ENCODE measurements at places on chromosomes 3 and 15. TPM values are rescaled to one million over a fixed set of nuclear protein-coding genes. Genes with fewer than 3 reads are reported as not detected.

DNA sequence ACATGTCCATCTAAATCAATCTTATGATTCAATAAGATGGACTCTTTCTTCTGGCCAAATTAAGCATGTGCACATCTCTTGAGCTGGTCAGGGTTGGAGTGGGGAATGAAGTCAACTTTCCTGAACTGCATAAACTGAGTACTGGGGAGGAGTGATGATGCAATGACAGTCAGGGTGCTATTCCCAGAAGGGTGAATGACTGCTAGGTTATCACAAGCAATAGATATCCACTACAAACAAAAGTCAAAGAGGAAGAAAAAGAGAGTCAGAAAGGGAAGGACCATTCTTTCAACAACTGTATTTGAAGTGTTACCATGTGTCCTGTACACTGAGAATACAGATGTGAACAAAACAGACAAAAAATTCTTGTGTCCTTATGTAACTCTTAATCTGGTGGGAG is 70.0 kb downstream of the ALCAM start:
- no peak for DNase-seq

- DNase-seq, result peak; percentile 43
These were observed 1.7 kb downstream of the P2RY14 start for GRCh38 chr3:151276687-151277042.

The TOP2B gene
- total RNA-seq, result 114 TPM

DNA sequence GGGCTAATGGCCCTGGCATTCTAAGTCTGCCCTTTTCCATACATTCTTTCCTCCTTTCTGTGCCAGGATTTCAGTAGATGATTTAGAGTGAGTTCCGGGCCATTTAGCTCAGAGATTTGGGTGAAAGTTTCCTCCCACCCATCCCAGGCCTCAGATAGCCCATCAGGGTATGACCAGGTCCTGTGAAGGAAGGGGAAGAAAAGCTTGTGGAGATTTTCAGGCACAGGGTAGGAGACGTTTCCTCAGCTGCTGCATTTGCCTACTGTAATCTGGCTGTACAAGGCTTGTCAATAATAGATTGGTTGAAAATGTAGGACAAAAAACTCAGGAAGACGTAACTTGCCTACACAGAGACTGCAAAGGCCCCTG is 63.2 kb upstream of the BCL6 start:
- no peak for DNase-seq

- DNase-seq, result no peak
These were observed 134.2 kb upstream of the RAD18 start for GRCh38 chr3:9097495-9097894.

- DNase-seq, result no peak
These were observed 108.3 kb upstream of the CTDSPL start for GRCh38 chr3:37753428-37753827.

The NPTN gene
- 46.0 TPM for total RNA-seq

- DNase-seq, result no peak
These were observed 34.5 kb downstream of the POMGNT2 start for GRCh38 chr3:43071313-43071893.

DNA sequence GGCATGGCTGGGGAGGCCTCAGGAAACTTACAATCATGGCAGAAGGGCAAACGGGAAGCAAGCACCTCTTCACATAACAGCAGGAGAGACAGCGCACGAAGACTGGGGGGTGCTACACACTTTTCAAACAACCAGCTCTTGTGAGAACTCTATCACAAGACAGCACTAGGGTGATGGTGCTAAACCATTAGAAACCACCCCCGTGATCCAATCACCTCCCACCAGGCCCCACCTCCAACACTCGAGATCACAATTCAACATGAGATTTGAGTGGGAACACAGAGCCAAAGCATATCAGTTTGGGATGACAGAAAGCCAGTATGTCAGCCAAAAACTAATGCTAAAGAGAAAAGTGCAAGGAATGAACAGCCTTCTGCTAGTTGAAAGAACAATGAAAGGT is 309.8 kb upstream of the CCDC54 start:
- no peak for DNase-seq

The PPARG gene
- total RNA-seq, result 3.7 TPM

The NXPE3 gene
- 23.6 TPM for total RNA-seq

DNA sequence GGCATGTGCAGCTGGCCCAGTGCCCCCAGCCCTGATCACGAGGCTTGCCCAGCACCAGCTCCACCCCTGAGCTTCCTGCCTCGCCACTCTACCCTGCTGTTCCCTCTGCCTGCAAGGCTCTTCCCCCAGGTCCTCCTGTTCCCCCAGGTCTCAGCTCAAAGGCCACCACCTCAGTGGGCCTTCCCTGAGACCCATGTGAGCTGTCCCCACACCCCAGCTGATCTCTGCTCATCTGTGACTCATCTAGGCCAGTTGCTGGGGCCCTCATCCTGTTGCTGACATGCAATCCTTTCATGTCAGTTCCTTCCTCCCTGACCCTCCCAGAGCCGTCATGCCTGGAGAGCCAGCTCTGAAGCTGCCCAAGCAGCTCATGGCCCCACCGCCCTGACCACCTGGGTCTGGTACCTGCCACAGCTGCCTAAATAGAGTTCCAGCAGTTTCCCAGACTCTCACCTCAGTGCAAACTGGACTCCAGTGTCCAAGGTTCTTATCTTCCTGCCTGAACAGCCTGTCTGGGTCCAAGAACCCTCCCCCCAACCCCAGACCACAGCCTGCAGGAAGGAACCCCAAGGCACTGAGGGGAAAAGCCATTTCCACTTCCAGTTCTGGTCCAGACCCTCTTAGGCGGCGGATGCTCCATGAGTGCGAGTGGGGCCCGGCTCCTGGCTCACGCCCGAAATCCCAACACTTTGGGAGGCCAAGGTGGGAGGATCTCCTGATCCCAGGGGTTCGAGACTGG is 116.6 kb upstream of the IQSEC1 start:
- DNase-seq, result peak; percentile 68

- no peak for DNase-seq
These were observed 38.4 kb upstream of the TRAK1 start for GRCh38 chr3:42052484-42053351.

DNA sequence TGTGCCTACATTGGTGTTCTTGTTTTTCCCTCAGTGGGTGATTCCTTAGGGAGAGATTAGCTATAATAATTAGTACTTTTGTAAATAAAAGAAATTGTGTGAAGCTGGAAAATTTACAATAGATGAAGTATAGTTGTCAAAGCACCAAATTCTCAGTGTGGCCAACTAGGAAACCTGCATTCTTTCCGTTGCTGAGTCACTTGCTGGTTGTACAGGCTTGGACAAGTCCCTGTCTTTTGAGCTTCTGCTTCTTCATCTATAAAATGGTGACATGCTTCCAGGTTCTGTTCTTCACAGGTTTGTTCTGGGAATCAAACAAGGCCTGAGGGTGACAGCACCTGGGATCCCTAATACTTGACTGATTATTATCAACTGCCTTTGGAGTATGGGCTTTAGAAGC is 184.1 kb upstream of the HES1 start:
- no peak for DNase-seq

DNA sequence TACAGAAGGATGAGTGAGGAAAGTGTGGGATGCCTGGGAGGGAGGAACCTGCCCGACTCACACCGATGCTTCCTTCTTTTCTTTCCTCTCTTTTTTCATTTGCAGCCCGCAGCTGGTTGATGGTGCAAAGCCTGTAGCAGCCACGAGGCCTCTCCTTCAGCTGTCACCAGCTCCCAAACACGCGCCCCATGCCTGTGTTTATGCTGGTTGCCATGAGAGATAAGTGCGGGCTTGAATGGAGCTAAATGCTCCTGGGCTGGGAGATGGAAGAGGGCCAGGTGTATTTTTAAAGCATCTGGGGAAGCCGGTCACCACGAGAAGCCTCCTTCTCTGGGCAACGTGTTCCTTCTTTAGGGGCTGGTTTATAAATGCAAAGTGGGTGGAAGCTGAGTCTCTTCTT is 9.3 kb downstream of the COLQ start:
- no peak for DNase-seq

- no peak for DNase-seq
These were observed 6.0 kb downstream of the DIPK2A start for GRCh38 chr3:143977341-143978262.

The KNG1 gene
- total RNA-seq, result not detected

- DNase-seq, result no peak
These were observed 19.8 kb downstream of the ST3GAL6 start for GRCh38 chr3:98782824-98783500.

The DVL3 gene
- 33.2 TPM for total RNA-seq

DNA sequence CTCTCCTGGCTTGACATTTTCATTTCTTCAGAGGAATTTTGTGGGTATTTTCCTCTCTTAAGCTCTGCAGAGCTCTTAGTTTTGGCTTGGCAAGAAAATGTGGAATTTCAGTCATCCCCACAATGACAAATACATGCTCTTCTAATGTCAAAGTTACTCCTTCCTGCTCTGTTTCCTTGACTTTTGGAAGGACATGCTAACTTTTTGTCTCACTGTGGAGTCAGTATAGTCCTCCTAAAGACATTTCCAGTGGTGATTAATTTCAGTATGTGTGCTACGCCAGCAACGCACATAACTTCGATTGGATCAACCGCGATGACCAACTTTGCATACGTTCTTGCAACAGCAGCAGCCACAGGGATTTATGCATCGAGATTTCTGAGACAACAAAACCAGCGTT is 13.3 kb downstream of the EBLN2 start:
- no peak for DNase-seq

DNA sequence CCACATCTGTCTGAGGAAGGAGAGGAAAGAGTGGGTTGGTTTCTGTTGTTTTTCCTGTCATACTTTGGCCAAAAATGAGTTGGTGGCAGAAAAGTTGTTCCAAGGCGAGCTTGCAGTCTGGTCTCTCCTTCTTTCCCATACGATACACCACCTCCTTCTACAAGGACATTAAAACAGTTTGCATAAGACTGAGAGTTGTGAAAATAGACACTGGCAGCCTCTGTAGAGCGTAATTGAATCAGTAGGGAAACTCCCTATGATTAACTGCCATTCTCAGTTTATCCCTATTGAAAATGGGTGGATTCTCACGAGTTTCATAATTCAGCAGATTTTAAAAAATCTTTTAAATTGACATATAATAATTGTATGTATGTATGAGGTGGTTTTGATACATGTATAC is 3.7 kb upstream of the LSG1 start:
- DNase-seq, result no peak

DNA sequence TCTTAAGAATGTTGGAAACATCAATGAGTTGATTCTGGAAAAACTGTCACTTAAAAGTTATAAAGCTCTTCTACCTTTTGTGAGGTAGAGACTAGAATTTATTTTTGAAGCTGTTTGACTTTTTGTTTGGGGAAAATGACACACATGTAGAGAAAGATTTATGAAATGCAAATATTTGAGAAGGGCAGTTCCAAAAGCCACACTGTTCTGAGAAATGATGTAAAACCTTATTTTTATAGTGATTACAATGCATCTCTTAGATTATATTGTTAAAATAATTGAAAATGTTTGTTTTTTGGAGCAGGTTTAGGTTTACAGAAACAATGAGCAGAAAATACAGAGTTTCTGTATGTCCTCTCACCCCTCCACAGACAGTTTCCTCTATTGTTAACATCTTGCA is 116.1 kb upstream of the CMC1 start:
- DNase-seq, result no peak

DNA sequence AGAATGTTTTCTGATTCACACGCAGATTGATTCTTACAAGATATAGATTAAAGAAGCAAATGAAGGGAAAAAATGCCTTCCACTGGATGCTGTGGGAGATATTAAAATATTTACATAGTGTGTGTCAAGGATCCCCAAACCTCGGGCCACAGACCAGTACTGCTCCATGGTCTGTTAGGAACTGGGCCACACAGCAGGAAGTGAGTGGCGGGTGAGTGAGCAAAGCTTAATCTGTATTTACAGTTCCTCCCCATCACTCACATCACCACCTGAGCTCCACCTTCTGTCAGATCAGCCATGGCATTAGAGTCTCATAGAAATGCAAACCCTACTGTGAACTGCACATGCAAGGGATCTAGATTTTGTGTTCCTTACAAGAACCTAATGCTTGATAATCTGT is 552.6 kb upstream of the GOLIM4 start:
- no peak for DNase-seq

DNA sequence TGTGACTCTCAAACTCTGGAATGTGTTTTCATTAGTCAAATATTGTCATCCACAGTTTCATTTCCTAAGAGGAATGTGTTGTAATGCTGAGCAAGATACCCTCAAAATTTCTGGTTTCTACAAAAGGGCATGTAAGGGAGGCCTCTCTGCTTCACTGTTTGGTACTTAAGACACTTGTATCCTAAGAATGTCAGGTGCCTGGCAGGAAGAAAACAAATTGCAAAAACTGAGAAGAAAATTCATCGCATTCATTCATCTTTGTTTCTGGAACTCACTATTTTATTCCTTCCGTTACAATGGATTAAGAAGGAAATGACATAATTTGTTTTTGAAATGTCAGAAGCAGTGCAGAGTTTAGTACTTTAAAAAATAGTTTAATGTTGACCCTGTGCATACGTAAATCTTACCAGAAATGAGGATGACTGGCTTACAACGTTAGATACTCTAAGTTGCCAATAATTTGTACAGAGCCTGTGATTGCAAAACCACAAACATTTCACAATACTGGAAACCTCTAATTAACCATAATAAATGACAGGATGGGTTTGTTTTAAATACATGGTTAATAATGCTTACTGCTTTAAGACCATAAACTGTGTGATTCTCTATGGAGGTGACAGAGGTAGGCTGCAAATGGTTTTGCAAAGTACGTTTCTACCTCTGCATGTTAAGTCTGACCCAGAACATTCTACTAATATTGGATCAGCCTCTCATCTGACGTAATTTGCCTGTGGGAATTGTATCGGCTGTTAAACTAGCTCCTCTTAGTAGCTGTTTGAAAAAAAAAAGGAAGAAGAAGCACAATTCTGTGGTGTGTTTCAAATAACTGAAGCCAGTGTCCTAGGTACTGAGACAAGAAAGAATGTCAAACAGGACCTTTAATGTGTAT is 477.8 kb downstream of the RBMS3 start:
- DNase-seq, result no peak

- DNase-seq, result no peak
These were observed 383.6 kb upstream of the SEMA6D start for GRCh38 chr15:47333734-47334133.

DNA sequence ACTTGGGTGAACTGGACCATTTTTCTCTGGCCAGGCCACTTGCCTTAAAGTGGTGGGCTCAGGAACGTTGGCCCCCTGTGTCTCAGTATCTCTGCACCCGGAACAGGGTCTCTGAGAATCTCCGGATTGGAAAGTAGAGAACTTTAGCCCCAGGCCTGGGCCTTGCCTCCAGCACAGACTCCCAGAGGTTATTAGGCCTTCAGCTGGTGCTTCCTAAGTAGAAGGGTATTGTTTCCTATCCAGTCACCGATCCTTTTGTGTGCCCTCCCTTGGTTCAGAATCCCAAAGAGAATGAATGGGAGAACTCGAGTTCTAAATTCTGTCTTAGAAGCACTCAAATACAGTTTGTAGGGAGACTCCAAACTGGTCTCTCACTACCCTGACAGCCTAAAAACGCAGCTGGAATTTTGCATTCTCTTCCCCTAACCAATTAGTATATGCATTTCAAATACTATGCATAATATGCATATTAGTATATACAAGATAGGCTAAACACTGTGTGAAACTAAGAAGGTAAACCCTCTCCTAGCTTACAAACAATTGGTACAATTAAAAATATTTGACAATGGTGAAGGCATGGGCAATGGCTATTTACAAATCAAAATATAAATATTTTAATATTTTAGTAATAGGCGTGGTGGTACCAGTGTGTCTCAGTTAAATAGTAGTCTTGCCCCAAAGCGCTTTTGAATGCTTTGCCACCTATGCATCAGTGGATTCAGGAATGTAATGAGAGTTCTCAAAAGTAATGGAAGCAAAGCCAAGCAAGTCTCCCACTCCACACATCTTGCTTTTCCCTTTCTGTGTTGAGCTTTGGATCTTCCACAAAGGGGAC is 48.5 kb upstream of the SLC4A7 start:
- DNase-seq, result no peak

The ACTL6A gene
- total RNA-seq, result 75.1 TPM

- DNase-seq, result no peak
These were observed 18.4 kb downstream of the TM4SF18 start for GRCh38 chr3:149314807-149315578.

The ZNF620 gene
- total RNA-seq, result 6.3 TPM
